Head of caudate nucleus (tissue), 42 donors: ENCODE measurements at places on chromosomes 2 and 18.

- DNase-seq = no peak
Measured at GRCh38 chr18:41113885-41114482, 841.0 kb upstream of the PIK3C3 start.

DNA sequence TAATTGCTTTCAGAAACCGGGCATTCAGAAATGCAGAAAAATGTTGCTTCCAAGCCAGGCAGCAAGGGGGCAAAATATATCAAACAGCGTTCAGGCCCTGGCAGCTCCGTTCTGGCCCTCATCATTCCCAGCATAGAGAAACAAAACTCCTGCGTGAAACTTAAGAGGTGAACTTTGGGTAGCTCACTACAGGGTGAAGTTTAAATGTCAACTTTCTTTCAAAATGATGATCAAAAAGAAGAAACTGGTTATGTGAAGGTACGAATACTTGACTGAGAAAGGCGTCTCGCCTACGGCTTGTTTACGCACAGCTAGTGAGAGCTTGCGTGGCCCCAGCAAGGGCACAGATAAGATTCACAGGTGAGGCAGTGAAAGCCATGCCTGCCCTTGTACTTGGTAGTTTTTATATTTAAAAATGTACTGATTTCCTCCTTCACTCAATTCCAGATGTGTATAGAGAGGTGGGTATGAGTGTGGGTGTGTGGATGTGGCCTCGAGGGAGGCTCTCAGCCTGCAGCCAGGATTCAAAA lies 127.5 kb downstream of the NFATC1 start:
- DNase-seq = peak; percentile 31

GRCh38 chr2:189171956-189172609 lies 7.5 kb downstream of the COL5A2 start:
- DNase-seq = no peak

GRCh38 chr2:9738535-9739496 lies 104.5 kb upstream of the TAF1B start:
- no peak for DNase-seq

DNA sequence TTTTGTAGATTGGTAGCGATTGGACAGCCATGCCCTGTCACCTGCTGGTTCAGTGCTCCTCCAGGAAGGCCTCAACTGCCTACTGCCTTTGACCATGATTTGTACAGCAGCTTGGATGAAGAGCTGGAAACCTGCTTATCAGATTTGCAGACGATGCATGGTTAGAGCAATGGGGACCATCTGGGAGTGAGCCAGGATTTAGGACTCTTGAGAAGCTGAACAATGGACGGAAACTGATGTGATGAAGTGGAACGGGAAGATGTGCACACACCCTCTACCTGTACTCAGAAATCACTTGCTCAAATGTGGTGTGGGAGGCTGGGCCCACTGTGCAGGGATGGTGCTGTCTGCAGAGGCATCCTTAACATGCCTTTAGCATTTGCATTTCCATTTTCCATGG lies 57.2 kb downstream of the NCK2 start:
- no peak for DNase-seq

- DNase-seq = no peak
Measured at GRCh38 chr2:136407952-136408318, 290.0 kb upstream of the CXCR4 start.

GRCh38 chr2:73937899-73938298 lies 11.2 kb downstream of the DGUOK start:
- DNase-seq = no peak

DNA sequence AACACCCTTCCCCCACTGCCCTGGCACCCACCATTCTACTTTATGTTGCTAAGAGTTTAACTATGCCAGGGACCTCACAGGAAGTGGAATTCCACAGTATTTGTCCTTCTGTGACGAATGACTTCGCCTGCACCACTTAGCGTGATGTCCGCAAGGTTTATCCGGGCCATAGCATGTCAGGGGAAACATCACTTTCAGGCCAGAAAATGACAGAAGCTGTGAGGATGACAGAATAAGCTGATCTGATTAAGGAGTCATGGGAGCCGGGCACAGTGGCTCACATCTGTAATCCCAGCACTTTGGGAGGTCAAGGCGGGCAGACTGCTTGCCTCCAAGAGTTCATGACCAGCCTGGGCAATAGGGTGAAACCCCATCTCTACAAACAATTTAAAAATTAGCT lies 248.8 kb downstream of the EIPR1 start:
- DNase-seq = peak; percentile 2

DNA sequence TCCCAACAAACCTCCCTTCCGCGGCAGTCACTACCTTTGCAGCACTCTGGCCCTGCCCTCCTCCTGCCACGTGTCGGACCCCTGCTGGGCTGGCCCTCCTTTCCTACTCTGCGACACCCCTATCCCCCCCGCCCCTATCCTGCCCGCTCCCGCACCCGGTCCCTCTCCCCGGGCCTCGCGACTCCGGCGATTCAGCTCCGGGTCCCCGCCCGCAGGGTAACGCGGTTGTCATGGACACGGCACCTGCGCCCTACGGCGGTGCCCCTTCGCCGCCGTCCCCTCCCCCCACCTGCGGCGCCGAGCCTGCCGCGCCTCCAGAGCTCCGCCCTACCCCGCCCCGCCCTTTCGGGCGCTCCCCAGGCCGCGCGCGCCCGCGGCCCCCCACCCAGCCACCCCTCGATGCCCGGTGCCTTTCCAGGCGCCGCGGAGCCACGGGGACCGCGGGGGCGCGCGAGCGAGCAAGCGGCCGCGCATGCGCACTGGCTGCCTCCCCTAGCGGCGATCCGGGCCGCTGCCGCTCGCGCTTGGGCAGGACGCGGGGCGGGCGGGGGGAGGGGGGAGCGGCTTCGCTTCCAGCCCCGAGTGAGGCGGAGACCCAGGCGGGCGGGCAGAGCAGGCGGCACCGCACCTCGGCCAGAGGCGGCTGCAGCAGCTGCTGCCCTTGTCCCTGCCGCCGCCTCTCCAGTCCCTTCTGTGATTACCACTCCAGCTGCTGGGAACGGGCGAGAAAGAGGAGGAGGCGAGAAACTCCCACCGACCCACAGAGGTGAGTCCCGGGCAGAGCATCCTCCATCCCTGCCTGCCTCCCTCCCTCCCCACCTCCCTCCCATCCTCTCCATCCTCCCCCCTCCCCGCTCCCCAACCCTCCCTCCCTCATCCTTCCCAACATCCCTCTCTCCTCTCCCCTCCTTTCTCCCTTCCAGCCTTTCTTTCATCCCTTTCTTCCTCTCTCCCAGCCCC lies at the start of gene CTNNA2:
TSS of gene CTNNA2 (plus strand) at position 610 of the 960 bp plus-strand sequence.
- peak; percentile 74 for DNase-seq

- DNase-seq = no peak
Measured at GRCh38 chr2:7595206-7595605, 678.0 kb downstream of the RNF144A start.

- DNase-seq = no peak
Measured at GRCh38 chr2:198913394-198914152, 544.2 kb downstream of the SATB2 start.

GRCh38 chr18:76348267-76349066 lies 146.6 kb downstream of the ZNF516 start:
- no peak for DNase-seq

GRCh38 chr2:185279999-185280398 lies 458.6 kb upstream of the FSIP2 start:
- DNase-seq = no peak

DNA sequence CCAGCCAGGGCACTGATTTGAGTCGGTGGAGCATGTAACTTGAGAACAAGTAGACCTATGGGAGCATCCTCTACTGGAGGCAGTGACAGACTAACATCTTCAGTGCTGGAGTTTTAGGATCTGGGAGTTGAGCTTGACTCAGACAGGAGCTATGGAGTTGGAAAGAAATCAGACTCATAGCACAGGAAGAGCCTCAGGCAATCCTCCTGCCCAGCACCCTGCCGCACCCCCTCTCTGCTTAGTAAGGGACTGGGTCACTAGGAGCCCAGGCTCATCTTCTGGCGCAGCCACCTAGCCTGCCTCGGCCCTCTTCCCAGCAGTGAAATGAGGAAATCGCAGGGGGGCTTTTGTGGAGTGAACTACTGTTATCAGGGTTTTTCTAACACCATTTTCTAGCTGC lies 3.6 kb downstream of the ARID5A start:
- DNase-seq = no peak

DNA sequence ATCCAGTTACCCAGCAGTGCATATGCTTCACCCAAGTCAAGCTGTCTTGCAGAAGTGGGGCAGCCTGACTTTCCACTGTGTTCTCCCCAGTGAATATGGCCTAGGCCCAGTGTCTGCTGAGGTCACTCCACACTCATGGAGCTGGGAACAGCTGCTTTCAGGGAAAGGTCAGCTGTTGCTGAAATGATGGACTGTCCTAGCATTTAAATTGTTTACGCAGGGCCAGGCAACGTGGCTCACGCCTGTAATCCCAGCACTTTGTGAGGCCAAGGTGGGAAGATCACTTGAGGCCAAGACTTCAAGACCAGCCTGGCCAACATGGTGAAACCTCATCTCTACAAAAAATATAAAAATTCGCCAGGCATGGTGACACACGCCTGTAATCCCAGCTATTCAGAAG lies 86.5 kb downstream of the LIPG start:
- DNase-seq = no peak

DNA sequence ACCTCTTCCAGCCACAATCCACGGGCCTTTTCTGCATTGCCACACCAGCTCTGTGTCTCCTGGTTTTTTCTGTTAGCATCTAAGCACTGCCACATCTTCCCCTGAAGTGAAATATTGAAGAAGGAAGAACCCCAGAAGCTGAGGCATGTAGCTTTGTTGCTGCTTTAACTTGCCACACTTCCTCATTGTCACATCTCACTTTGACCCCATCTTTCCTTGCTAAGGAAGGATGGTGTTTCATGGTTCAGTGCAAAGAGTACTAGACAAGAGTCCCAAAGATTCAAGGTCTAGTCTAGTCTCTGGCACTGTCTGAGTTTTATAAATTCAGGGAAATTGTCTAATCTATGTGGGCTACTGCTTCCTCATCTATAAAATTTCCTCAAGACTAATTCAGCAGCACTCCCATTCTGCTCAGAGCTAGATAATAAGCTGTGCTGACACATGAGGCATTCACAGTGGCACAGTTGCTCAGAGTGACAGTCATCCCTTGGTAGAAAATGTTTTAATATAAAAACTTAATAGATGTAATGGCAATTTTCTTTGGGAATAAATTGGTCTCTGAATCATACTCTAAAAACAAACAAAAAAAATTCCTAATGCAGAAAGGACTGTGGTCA lies 483.0 kb upstream of the ID2 start:
- no peak for DNase-seq

DNA sequence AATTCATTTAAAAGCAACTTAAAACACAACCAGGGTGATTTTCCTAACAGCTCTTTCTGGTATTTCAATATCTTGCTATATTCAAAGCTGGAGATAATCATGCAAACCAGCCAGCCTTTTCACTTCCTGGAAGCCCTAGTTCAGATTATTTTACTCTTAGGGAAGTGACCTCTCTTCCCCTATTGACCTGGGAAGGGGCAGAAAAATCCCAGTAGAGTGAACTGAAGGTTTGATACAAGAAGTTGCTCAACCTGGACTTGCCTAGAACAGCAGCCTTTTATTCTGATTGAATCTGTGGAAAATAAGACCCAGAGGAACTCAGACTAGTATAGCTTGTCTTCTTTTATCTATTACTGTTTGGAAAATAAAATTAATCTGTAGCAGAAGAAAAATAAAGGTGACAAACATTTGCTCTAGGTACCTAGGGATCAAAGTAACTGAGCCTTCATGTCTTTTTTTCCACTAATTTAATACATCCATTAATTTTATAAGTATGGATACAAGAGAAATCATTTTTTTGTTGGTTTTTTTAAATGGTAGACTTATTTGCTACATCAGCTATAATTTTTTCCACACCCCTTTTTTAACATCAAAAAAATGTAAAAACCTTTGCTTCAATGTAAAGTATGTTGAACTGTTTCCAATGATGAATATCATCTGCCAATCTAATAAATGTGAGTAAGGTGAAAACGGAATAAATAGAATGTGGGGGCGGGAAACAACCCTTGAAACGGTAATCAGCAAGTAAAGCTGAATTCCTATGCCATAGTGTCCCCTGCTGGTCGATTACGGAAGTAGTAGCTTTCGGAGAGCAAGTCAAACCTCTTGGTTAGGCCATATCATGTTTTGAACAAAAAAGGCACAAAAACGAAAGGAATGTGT lies 629.9 kb downstream of the NRXN1 start:
- DNase-seq = peak; percentile 74

DNA sequence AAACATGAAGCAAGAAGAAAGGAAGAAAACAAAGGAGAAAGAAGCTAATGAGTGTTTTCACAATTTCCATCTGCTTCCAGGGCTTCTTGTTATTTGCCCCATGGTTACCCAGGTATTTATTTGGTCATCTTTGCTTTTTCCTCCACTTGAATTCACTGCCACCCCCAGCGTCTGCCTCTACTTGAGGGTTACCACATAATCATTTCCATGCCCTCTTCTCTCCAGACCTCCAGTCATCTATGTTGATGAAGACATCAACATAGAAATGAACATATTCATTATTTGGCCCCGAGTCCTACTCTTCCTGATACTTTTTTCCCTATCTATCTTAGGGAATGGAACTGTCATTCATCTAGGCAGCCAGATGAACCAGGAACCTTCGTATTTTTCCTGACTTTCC lies 133.6 kb upstream of the CAVIN2 start:
- no peak for DNase-seq

DNA sequence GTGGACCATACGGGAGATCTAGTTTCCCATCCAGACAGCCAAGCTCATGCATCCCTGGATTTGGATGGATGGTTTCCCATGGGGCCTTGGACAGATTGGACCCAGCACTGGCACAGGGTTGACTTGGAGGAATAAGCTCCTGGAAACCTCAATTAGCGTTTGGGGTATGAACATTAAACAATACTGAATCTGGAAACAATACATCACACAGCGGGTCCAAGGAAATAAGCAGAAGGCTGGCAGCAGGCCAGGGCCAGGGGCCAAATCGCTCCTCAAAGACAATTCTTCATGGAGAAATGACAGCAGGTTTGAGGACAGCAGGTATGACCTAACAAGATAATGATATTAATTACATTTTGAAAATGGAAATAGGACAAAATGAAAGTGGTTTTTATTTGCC lies 540.6 kb downstream of the RIT2 start:
- DNase-seq = no peak

GRCh38 chr2:109244750-109245382 lies 115.9 kb downstream of the SH3RF3 start:
- DNase-seq = no peak

GRCh38 chr18:2485983-2486382 lies 85.3 kb downstream of the METTL4 start:
- DNase-seq = no peak

DNA sequence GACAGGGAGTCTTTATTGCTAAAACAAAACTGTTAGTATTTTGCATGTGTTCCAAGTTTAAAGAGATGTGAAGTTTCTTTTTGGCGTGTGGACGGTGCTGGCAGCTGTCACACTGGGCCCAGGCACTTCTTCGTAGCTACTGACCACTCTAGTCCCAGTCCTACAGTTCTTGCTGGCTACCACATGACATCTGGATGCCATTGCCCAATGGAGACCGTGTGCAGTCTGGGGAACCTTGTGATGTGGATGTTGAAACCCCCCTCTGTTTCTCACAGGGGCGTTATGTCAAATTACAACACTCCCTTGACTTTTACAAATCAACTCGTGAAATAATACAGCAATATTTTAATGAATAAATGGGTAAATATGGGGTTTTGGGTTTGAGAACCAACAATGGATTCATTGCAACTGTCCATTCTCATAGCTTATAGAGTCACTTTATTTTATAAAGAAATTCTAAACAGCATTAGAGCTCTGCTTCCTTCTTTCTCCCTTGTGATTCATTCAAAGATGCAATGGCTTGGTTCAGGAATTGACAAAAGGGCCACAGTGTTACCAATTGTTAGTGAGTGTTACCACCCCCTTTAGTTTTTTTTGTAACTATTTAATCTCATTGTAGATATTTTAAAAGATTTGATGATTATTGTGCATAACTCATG lies 1.2 kb downstream of the GPD2 start:
- no peak for DNase-seq
